ENCODE measurements at places on chromosomes 7 and 10.

- DNase-seq: no peak
Observed at GRCh38 chr10:96830511-96831199, 1.4 kb upstream of the LCOR start.

DNA sequence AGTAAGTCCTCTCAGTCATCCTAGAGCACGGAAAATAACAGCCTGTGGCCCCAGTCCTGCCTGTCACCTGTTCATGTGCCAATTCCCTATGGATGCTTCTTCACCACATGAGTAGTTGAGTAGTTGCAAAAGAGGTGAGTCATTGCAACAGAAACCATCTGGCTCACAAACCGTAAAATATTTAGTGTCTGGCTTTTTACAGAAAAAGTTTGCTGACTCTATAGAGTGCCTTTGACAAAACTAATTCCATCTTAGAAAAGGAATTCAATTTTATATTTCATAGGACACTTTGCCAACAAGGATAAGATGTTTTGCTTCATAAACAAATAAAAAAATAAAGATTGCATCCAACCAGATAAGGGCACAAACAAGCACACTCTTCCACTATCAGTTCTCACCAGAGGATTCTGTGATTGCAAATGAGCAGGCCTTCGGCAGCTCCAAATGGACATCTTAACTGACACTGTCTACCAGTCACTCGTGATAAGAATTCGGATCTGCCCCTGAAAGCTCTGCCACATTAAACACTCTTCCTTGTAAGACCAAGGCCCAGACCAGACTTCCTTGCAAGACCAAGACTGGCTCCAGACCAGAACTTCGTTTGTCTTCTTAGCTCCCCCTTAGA is 242.7 kb upstream of the SEMA3C start:
- no peak for DNase-seq

- no peak for DNase-seq
Observed at GRCh38 chr10:87503886-87504285, 807 bp upstream of the MINPP1 start.

DNA sequence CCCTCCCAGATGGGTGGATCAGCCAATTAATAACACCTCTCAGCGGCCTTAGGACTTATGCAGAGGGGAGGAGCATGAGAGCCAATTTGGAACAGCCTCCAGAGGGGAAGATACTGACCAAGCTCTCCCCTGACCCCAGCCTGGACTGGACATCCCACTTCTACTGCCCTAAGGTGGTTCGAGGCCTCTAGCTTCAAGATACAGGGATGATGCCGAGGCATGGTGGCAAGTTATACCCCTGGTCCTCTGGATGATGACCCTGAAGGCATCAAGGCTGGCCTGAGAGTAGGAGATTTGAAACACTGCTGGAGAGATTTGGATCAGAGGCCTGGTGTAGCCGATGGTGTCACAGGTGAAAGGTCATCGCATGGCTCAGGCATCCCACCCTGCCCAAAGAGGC is 3.2 kb downstream of the CDH23 start:
- DNase-seq: no peak

- DNase-seq: no peak
Observed at GRCh38 chr10:104104418-104104817, 17.6 kb upstream of the SFR1 start.

All from cortex of kidney (tissue), 1 donor.